Epithelial cell of esophagus (primary cell): ENCODE measurements at places on chromosomes 12 and 14.

GRCh38 chr14:28381656-28382055 is 384.9 kb upstream of the FOXG1 start:
- DNase-seq, result peak; percentile 39

- DNase-seq, result no peak
Measured at GRCh38 chr14:57847706-57848105, 18.2 kb downstream of the SLC35F4 start.

- DNase-seq, result no peak
Measured at GRCh38 chr12:25644979-25645378, 91.9 kb upstream of the LMNTD1 start.

GRCh38 chr12:67709367-67709954 is 60.9 kb downstream of the DYRK2 start:
- DNase-seq, result no peak

DNA sequence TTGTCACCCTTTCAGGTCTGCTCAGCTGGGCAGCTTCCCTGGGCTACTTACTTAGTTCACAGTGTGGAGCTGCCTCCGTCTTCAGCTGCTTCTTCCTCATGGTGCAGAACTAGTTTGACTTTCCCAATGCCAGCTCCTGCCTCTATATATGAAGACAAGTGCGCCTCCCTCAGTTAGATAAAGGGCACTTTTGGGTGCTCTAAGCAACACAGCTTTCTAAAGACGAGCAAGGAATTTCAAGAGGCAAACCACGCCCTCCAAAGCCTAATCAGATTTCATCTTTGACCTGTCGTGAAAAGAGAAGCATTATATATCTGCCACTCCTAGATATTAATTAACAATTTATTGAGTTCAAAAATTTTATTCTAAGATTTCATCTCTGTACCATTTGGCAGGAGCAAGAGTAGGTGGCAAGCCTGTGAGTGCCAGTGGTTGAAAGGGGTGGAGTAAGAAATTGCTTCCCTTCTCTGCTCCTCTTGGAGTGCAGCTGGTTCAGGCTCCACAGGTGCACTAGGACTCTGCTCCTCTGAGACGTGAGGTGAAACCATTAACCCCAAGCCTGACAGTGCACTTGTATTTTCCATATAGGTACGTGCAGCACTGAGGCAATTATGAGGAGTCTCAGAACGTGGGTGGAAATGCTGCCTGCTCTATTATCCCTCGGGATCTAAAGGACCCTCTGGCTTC is 2.1 kb upstream of the SLC11A2 start:
- DNase-seq, result peak; percentile 84

DNA sequence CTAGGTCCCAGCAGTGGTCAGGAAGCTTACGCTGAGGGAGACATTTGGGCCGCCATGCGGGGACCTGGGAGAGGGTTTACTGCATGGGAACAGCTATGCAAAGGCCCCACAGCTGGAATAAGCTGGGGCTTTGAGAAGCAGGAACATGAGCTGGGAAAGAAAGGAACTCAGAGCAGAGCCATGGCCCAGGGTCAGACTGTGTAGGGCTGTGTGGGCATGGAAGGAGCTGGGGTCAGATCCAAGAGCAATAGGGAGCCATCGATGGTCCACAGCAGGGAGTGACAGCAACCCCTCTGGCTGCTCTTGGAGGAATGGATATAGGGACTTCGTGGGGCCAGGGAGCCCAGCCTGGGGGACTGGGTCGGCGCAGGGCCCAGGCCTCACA is 151.6 kb downstream of the ADGRD1 start:
- DNase-seq, result no peak

- peak; percentile 63 for DNase-seq
Measured at GRCh38 chr12:77124767-77125166, 59.4 kb upstream of the E2F7 start.

DNA sequence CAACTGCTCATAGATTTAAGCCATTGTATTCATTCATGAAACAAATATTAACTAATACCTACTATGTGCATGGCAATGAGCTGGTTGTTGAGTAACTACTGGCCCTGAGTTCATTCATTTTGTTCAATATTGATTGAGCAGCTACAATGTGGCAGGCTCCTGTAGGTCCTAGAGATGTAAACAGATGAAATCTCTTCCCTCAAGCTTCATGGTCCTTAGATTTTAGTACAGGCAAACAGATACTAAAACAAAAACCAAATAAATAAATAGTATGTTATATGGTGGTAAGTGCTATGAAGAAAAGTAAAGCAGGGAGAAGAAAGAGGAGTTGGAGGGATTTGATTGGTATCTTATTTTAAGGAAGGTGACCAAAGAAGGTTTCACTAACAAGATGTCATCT is 77.8 kb downstream of the RERG start:
- DNase-seq, result no peak

- DNase-seq, result peak; percentile 79
Measured at GRCh38 chr12:88371416-88372183, 208.7 kb downstream of the KITLG start.

- peak; percentile 51 for DNase-seq
Measured at GRCh38 chr12:53047221-53048032, 2.4 kb upstream of the TNS2 start.

DNA sequence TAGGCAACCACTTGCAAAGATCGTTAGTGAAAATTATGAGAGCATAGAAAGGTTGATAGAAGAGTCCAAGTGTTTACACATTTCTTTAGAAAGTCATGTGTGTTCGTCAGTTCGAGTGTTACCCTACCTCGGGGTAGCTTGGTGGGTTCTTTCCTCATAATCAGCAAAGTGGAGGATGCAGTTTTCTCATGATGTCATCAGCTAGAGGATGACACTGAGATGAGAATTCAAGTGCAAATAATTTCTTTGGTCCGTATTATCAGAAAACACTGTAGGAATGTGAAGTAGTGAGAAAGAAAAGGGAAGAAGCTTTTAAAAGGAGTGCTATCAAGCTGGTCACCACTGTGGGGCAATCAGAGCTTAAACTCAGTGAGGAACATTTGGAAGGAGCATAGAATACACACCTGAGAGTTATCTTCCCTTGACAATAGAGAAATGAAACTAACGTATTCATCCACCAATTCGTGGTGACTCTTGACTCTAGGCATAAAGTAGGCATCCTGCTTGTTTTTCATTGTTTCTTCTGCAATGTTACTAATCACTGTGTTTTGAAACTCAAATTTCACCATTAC is 1340.9 kb upstream of the TMEM132C start:
- peak; percentile 3 for DNase-seq

DNA sequence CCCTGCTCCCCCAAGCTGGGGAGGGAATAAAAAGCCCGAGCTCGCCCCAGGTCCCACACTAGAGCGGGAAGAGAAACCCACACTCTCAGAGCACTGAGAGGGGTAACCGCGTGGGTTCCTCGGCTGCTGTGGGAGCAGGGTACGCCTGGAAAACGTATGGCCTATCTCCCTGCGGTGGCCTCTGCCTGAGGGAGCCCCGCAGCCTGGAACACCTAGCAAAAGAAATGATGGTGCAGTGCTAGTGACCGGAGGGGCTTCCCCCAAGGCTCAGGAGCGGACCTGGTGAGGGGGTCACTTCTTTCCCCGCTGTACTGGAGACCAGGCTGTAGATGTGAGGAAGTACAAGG is 2.5 kb upstream of the OR4N2 start:
- no peak for DNase-seq

DNA sequence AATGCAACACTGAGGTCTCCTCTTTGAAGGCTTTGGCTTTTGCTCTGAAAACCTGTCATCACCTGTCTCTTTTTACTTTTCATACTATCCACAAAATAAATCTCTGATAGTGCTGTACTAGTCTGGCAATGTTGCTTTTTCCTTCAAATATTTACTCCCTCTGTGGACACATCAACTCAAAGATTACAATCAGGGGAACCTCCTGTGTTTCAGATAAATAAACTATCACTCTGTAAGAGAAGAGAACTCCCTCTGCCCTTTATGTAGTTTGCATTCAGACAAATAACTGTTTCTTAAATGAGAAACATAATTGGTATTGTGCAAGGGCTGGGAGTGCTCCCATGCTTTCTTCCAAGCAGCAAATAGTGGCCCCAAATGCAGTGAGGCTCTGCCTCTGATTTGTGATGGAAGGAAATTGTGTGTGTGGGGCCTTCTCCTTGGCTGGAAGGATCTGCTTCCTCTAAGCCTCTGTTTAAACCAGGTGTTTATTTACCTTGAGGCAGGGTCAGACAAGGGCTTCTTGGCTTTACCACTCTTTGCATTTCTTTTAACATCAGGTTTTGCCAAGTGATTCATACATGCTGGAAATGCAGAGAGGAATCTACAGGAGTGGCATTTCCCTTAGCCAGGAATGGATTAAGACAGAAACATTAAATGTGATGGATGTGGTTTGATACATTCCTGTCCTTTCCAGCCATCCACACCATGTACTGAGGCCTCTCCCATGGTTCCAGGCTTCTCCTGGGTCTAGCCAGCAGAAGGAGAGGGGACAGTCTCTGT is 69.0 kb downstream of the AKAP6 start:
- peak; percentile 83 for DNase-seq

DNA sequence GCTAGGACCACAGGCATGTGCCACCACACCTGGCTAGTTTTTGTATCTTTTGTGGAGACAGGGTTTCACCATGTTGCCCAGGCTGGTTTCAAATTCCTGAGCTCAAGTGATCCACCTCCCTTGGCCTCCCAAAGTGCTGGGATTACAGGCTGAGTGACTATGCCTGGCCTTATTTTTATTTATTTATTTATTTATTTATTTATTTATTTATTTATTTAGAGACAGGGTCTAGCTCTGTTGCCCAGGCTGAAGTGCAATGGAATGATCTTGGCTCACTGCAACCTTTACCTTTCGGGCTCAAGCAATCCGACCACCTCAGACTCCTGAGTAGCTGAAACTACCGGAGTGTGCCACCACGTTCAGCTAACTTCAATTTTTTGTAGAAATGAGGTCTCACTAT is 117.0 kb upstream of the MAX start:
- no peak for DNase-seq

- DNase-seq, result no peak
Measured at GRCh38 chr14:76591266-76591665, 170.0 kb upstream of the VASH1 start.

GRCh38 chr14:56808383-56809269 is 1.7 kb downstream of the OTX2 start:
- DNase-seq, result no peak

DNA sequence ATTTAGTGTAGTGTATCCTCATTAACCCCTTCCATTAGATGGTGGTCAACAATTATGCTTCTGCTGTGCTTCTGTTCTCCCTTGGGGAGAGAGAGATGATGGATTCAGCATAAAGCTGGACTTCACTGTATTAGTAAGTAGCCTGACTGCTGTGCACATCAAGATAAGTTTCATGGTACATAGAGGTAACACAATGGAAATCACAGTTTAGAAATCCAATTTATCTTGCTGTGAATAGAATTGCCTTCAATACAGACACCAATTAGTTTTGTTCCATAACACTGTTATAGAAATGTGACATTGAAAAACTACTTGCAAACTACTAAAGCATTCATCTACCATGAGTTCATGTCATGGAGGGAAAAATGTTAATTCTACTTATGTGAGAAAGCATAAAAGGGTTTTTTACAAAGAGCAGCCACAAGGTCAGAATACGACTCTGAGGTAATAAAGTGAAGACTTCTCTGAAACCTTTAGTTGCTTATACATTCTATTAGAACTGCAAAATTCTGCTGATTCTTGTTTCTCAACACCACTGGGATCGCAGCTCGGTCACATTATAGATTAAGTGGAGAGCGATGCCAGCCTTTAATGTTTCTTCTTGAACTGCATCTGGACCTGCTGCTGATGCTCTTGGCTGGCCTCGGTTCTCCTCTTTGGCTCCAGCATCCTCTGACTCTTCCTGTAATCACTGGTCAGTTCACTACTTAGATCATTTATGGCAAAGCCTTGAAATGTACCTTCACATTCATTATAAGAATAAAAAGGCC is 190.8 kb downstream of the ATP23 start:
- no peak for DNase-seq

DNA sequence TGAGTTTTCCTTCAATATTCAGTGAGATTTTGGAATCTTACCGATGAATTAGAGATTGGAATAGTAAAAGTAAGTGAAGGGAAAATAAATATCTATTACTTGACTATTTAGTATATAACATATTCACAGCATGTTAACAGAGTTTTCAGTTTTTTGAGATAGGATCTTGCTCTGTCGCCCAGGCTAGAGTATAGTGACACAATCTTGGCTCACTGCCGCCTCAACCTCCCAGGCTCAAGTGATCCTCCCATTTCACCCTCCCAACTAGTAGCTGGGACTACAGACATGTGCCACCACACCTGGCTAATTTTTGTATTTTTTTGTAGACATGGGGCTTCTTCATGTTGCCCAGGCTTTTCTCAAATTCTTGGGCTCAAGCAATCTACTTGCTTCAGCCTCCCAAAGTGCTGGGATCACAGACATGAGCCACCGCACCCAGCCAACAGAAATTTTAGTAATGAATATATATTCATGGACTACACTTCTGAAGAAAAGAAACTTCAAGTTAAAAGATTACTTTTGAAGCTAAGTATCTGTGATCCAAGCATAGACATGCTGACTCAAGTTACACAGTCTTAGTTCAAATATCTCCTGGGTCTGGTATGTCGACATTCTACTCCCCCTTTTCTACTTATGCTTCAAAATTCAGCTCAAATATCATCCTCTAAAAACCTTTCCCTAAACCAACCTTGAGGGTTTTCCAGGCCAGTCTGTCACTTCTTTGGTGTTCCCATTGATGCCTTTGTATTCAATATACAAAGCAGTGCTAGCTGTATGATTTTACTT is 13.8 kb downstream of the UBE2N start:
- DNase-seq, result peak; percentile 43

DNA sequence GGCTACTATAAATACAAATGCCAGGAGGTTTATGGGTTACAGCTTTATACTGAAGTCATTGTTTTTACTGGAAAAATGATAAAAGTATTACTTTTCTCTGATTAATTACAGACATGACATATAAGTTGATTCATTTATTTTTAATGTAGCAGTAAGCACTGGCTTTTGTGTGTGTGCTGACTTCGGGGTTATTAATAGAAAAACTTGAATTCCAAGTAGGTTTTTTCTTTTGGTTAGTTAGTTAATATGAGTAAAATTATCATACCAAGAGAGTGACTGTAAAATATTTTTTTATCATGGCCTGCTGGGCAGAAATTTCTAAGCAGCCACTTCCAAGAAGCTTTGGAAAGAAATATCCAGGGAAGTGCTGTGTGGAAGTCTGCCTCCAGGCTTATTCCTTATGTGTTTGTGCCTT is 56.4 kb downstream of the IFT81 start:
- DNase-seq, result no peak

- no peak for DNase-seq
Measured at GRCh38 chr14:105471297-105471821, 3.3 kb upstream of the CRIP2 start.

- no peak for DNase-seq
Measured at GRCh38 chr14:59317798-59318505, 129.5 kb downstream of the DAAM1 start.

DNA sequence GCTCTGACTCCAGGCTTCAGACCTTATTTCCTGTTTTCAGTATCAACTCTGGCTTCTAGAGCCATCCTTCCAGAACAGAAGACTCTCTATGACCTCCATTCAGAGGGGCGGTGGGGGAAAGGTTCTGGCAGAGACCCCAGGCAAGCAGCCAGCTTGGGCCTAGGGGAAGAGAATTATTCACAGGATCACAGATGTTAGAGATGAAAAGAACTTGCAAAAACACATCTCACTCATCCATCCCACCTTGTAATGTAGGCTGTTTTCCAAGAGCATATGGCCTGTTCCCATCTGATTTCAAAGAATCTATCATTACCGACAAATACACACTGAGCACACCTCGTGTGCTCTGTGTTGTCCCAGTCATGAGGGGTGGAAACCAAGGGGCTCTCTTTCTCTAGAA is 131.9 kb downstream of the GRIN2B start:
- no peak for DNase-seq
